ENCODE measurements at places on chromosomes 5 and 9. TPM values are rescaled to one million over a fixed set of nuclear protein-coding genes. Genes with fewer than 3 reads are reported as not detected.

DNA sequence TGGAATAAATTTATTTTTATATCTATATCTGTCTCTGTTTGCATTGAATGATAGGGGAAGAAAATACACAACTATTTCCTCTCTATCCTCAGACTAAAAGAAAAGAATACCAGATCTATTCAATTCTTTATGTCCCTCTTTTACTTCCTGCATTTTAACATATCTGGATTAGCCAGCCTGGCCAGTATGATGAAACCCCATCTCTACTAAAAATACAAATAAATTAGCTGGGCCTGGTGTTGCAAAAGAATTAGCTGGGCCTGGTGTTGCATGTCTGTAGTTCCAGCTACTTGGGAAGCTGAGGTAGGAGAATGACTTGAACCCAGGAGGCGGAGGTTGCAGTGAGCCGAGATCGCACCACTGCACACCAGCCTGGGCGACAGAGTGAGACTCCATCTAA lies 182.0 kb downstream of the LURAP1L start:
- no peaks in the 10 kb centered on the region for H3K4me1 ChIP-seq
- DNase-seq, result no peak
- H3K27me3 ChIP-seq, result no peaks in the 10 kb centered on the region
- no peak overlapping the region for H3K4me3 ChIP-seq

- no peaks in the 10 kb centered on the region for H3K27me3 ChIP-seq
- H3K36me3 ChIP-seq, result peaks cover under 1% of the 10 kb centered on the region
- no peak overlapping the region for H3K4me3 ChIP-seq
Measured at GRCh38 chr5:179243333-179243732, 101.9 kb downstream of the ADAMTS2 start.

GRCh38 chr5:9056046-9056445 lies 489.8 kb downstream of the SEMA5A start:
- peaks cover 31% of the 10 kb centered on the region for H3K4me1 ChIP-seq
- H3K4me3 ChIP-seq, result no peak overlapping the region
- no peak overlapping the region for H3K27ac ChIP-seq
- H3K36me3 ChIP-seq, result no peaks in the 10 kb centered on the region
- H3K27me3 ChIP-seq, result no peaks in the 10 kb centered on the region

- DNase-seq, result no peak
- H3K4me1 ChIP-seq, result no peaks in the 10 kb centered on the region
- H3K27me3 ChIP-seq, result no peaks in the 10 kb centered on the region
- H3K36me3 ChIP-seq, result peaks cover 11% of the 10 kb centered on the region
- no peak overlapping the region for H3K27ac ChIP-seq
- no peak overlapping the region for H3K4me3 ChIP-seq
Measured at GRCh38 chr9:134419684-134420076, 93.4 kb downstream of the RXRA start.

Gene PCYOX1L
- 11.3 TPM for polyA plus RNA-seq

- no peaks in the 10 kb centered on the region for H3K36me3 ChIP-seq
- no peak overlapping the region for H3K4me3 ChIP-seq
- no peaks in the 10 kb centered on the region for H3K27me3 ChIP-seq
- no peaks in the 10 kb centered on the region for H3K4me1 ChIP-seq
- DNase-seq, result no peak
Measured at GRCh38 chr5:3347741-3348140, 247.9 kb upstream of the IRX1 start.

Gene OTULIN
- polyA plus RNA-seq, result 9.8 TPM

Gene DDX41
- polyA plus RNA-seq, result 66.8 TPM

Gene PHF24
- not detected for polyA plus RNA-seq

DNA sequence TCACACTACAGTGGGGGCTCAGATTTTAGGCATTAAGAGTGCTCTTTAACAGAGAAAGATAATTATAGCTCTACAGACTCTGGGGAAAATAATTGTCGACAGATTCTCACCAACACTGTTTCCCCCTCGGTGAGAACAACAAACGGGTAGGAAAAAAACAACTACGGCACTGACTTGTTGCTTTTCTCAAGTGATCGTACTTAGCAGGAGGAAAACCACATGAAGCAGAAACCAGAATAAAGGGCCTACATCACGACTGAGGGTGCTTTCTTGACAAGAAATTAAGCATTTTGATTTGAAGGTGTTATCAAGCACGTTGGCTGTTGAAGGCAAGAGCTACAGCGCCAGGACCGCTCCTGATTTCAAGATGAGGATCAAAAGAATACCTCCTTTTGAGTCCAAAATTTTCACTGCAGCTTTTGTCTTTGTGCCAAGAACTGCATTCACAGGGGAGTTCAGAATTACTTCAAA lies 27.2 kb upstream of the CER1 start:
- H3K27me3 ChIP-seq, result no peaks in the 10 kb centered on the region
- H3K4me1 ChIP-seq, result no peaks in the 10 kb centered on the region
- no peaks in the 10 kb centered on the region for H3K36me3 ChIP-seq
- DNase-seq, result no peak
- no peak overlapping the region for H3K4me3 ChIP-seq

Gene FCN2
- polyA plus RNA-seq, result not detected

Gene DOCK8
- polyA plus RNA-seq, result 0.08 TPM

Gene SPACA9
- polyA plus RNA-seq, result 4.4 TPM

DNA sequence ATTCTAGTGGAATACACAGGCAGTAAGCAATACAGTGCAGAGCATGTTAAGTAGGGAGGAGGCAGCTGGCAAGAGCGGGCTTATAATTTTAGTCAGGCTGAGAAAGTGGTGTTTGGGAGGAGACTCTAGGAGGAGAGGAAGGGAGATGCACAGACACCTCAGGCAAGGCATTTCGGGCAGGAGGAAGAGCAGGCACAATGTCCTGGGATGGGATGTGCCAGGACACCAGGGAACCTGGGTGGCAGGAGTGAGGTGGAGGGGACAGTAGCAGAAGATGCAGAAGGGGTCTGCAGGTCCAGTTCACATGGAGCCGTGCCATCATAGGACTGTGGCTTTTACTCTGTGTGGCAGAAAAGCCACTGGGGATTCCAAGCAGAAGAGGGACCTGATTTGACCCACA lies 143.7 kb upstream of the FSTL4 start:
- no peaks in the 10 kb centered on the region for H3K4me1 ChIP-seq
- no peak overlapping the region for H3K4me3 ChIP-seq
- no peak for DNase-seq
- no peak overlapping the region for H3K27ac ChIP-seq

Data from fibroblast of lung (primary cell).